ENCODE measurements at places on chromosomes 16 and 17.

- H3K27ac ChIP-seq: no peak overlapping the region
- H3K4me1 ChIP-seq: no peaks in the 10 kb centered on the region
- H3K36me3 ChIP-seq: no peaks in the 10 kb centered on the region
- no peaks in the 10 kb centered on the region for H3K27me3 ChIP-seq
- H3K4me3 ChIP-seq: no peak overlapping the region
Measured at GRCh38 chr16:87196231-87196630, 121.0 kb downstream of the C16orf95 start.

DNA sequence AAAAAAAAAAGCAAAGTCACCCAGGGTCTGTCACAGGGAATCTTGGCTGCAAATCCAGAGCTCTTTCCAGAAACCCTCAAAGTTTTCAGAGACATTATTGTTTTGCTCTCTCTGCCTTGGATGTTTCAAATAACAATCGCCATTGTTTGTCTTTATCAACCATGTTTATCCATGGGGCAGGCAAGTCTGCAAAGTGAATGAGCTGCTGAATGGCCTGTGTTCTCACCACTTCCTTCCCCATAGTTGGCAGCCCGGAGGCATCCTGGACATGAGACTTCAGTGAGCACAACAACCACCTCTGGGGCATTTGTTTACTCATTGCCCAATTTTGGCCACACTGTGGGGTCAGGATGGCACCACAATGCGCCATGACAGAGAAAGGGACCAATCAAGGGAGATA, 53.1 kb upstream of the USP7 start:
- H3K4me1 ChIP-seq: no peaks in the 10 kb centered on the region
- H3K4me3 ChIP-seq: no peak overlapping the region
- no peak for DNase-seq
- H3K27me3 ChIP-seq: no peaks in the 10 kb centered on the region
- no peak overlapping the region for H3K27ac ChIP-seq

DNA sequence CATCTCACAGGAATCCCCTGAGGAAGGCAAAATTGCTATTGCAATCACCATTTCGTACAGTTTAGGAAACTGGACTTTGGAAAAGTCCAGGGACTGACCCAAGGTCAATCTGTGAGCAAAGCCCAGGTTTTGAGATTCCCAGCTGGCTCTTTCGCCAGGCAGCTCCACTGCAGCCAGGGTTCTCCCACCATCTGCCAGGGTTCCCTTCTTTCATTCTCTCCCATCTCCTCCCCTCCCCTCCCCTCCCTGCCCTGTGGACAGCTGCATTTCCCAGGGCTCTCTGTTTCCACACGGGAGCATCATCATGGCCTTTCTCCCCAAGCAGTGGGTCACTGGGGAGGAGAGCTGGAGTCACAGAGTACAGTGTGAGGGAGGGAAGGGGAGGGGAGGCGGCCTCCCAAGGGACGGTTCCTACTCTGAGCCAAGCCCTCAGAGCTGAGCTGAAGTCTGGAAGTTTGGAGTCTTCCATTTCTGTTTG, 11.9 kb upstream of the GSDMA start:
- H3K27ac ChIP-seq: no peak overlapping the region
- no peaks in the 10 kb centered on the region for H3K27me3 ChIP-seq
- no peak for DNase-seq

DNA sequence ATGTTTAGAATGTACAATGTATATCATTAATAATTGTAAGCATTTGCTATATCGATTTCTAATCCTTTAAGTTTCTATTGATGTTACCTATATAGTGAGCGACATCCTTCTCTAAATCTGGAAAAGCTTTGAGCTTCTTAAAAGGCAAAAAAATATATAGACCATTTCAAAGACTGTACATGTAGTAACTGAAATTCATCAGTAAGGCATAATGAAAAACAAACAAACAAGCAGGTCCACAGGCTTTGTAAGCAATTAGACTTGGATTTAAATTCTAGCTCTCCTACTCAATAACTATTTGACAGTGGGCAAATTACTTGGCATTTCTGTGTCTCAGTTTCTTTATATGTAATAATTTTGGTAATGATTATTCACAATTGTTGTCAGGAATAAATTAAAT, 51.7 kb upstream of the NACA2 start:
- no peaks in the 10 kb centered on the region for H3K4me1 ChIP-seq
- H3K27ac ChIP-seq: no peak overlapping the region
- no peak overlapping the region for H3K4me3 ChIP-seq
- H3K36me3 ChIP-seq: no peaks in the 10 kb centered on the region
- H3K27me3 ChIP-seq: peaks cover 8% of the 10 kb centered on the region

GRCh38 chr17:491086-492021, 138.7 kb upstream of the RPH3AL start:
- peaks cover 19% of the 10 kb centered on the region for H3K4me1 ChIP-seq
- peak; percentile 35 for DNase-seq
- H3K27me3 ChIP-seq: peaks cover 4% of the 10 kb centered on the region
- peak overlapping the region; percentile 39 for H3K4me3 ChIP-seq
- no peak overlapping the region for H3K27ac ChIP-seq
- H3K36me3 ChIP-seq: no peaks in the 10 kb centered on the region

- no peaks in the 10 kb centered on the region for H3K27me3 ChIP-seq
- no peak for DNase-seq
- no peaks in the 10 kb centered on the region for H3K4me1 ChIP-seq
- no peak overlapping the region for H3K4me3 ChIP-seq
Measured at GRCh38 chr17:64385187-64386083, 5.2 kb downstream of the PECAM1 start.

DNA sequence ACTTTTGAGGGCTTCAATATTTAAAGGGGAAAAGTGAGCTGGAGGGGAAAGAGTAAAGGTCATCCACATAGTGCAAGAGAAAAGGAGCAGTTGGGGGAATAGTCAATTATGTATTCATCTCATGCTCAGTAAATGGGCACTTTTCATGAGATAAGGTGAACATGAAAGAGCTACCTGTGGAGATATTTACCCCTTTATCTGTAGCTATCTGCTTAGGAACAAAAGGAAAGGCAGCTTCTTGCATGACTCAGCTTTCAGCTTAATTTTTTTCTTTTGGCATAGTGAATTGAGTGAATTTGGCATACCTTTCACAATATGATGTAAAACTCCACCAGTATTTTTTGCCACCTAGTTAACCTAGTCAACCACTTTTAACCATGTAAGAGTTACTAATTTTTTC, 26.4 kb downstream of the CPD start:
- no peaks in the 10 kb centered on the region for H3K4me1 ChIP-seq
- H3K4me3 ChIP-seq: no peak overlapping the region
- H3K36me3 ChIP-seq: no peaks in the 10 kb centered on the region

DNA sequence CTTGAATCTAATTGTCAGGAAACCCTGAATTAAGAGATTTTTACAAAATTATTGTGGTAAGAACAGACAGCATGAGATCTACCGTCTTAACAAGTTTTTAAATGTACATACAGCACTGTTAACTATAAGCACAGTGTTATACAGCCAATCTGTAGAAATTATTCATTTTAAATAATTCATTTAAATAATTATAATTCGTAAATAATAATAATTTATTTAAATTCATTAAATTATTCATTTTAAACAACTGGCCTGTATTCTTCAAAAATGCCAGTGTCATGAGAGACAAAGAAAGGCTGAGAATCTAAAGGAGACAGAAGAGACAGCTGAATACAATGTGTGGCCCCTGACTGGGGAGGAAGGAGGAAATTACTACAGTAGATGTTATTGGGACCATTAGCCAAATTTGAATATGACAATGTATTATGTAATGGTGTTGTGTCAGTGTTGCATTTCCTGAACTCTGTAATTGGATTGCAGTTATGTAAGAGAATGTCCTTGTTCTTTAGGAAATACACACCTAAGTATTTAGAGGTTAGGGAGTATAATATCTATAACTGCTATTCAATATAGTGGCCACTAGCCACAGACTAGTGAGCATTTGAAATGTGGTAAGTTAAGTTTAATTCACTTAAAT, 2.3 kb downstream of the RSAD1 start:
- no peak overlapping the region for H3K4me3 ChIP-seq
- no peak overlapping the region for H3K27ac ChIP-seq
- no peaks in the 10 kb centered on the region for H3K27me3 ChIP-seq
- H3K4me1 ChIP-seq: peaks cover 29% of the 10 kb centered on the region
- DNase-seq: no peak
- peaks cover 60% of the 10 kb centered on the region for H3K36me3 ChIP-seq

DNA sequence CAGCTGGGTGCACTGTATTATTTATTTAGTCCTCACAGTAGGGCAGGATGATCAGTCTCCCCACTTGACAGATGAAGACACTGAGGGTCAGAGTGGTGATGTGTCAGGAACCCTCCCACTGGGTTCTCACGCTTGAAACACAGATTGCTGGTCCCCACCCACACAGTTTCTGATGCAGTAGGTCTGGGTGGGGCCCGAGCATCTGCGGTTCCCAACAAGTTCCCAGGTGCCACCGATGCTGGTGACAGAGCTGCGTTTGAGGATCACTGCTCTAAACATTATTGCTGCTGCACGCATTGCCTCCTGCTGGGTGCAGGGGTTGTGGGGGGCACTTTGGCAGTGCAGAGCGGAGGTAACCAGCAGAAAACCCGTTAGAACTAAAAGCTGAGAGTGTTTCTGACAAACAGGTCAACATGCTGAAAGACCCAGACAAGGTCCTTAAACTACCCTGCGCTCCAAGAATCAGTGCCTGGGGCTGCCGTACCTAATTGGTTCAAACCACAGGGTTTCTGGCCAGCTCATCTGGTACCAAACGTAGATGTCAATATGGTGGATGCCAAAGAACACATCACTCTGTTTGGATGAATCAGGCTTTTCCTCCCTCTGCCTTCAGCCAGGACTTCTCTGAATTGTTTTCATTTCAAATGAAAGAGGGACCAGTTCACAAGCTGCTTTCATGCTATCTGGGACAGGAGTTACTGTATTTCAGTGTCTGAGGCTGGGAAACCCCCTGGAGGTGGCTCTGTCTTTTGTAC, 76.0 kb downstream of the ABCC1 start:
- no peak overlapping the region for H3K27ac ChIP-seq
- H3K4me3 ChIP-seq: no peak overlapping the region
- no peaks in the 10 kb centered on the region for H3K4me1 ChIP-seq
- H3K36me3 ChIP-seq: peaks cover 50% of the 10 kb centered on the region
- no peaks in the 10 kb centered on the region for H3K27me3 ChIP-seq

GRCh38 chr17:15944759-15945526, at the start of gene ADORA2B:
TSS of gene ADORA2B (plus strand) at chr17:15945130. CDS start at chr17:15945249, 119 bp downstream.
- no peak for DNase-seq
- no peaks in the 10 kb centered on the region for H3K36me3 ChIP-seq
- no peak within 1 kb of the TSS for H3K4me3 ChIP-seq

DNA sequence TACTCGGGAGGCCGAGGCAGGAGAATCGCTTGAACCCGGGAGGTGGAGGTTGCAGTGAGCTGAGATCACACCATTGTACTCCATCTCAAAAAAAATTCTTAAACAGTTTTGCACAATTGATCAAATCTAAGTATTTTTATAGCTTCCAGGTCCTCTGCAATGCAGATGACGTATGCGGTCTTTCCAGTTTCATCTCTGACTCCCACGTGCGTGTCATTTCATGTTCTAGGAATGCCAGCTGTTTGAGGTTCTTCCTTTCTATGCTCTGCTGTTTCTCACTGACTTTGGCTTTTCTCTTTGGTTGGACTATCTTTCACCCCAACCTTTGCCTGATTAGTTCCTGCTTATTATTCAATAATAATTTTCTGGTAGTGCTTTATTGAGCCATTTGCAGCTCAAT, 16.2 kb downstream of the CHP2 start:
- no peaks in the 10 kb centered on the region for H3K36me3 ChIP-seq
- DNase-seq: no peak
- H3K4me3 ChIP-seq: no peak overlapping the region
- no peak overlapping the region for H3K27ac ChIP-seq

- H3K36me3 ChIP-seq: no peaks in the 10 kb centered on the region
- H3K27ac ChIP-seq: no peak overlapping the region
- H3K4me1 ChIP-seq: peaks cover 13% of the 10 kb centered on the region
- no peaks in the 10 kb centered on the region for H3K27me3 ChIP-seq
- H3K4me3 ChIP-seq: no peak overlapping the region
Measured at GRCh38 chr16:1299868-1300203, 9.6 kb upstream of the UBE2I start.

- peak within 1 kb of the TSS; percentile 84 for H3K27ac ChIP-seq
- no peaks in the 10 kb centered on the region for H3K27me3 ChIP-seq
- peak; percentile 99 for DNase-seq
- peak within 1 kb of the TSS; percentile 98 for H3K4me3 ChIP-seq
- H3K4me1 ChIP-seq: peaks cover 51% of the 10 kb centered on the region
Measured at GRCh38 chr16:46688654-46689364, at the start of gene VPS35. TSS of gene VPS35 (minus strand) at chr16:46689178. CDS start at chr16:46689133, 45 bp downstream.

DNA sequence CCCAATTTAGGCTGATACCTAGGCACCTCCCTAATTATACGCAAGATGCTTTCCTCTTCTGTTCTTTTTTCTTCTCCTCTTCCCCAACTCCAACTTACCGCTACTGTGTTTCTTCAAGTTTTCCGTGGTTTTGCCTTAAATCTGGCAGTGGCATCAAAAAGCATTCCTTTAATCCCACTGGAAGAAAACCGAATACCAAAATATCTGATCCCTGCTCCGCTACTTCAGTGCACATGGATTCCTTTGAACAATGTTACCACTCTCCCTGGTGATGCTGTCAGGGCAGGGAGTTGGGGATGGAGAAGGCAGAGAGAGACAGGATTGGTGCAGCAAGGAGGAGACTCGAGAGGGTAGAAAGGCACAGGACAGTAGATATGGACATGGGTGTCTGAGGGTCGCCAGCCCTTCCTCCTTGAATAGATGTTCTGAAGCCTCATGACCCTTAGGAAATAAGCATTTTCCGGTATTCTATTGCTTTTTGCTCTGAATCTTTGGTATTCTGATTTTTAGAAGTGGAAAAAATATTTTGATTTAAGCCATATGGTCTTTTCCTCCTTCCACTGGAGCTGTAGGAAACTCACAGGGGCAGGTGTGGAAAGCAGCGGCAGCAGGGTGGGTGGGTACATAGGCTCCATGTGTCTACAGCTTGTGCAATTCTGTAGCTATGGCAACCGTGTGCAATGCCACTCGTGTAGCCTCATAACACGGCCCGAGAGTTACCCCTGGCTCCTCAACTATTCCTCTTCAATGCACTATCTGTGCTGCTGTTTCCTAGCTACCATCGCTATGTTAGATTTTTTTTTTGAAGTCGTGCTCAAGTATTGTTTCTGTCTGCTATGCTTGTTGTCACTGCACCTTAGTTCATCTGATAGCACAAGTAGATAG, 32.3 kb upstream of the TANC2 start:
- H3K36me3 ChIP-seq: no peaks in the 10 kb centered on the region
- no peaks in the 10 kb centered on the region for H3K4me1 ChIP-seq
- DNase-seq: no peak

- H3K36me3 ChIP-seq: no peaks in the 10 kb centered on the region
- peaks cover 10% of the 10 kb centered on the region for H3K27me3 ChIP-seq
- H3K27ac ChIP-seq: no peak overlapping the region
- no peak overlapping the region for H3K4me3 ChIP-seq
- no peak for DNase-seq
Measured at GRCh38 chr16:84643180-84643583, 5.1 kb upstream of the KLHL36 start.

- H3K4me3 ChIP-seq: no peak overlapping the region
- H3K4me1 ChIP-seq: peaks cover 24% of the 10 kb centered on the region
- no peaks in the 10 kb centered on the region for H3K36me3 ChIP-seq
- peaks cover 7% of the 10 kb centered on the region for H3K27me3 ChIP-seq
Measured at GRCh38 chr17:65134035-65134434, 3.1 kb upstream of the RGS9 start.

GRCh38 chr17:45906237-45906636, 11.9 kb downstream of the MAPT start:
- no peak overlapping the region for H3K27ac ChIP-seq
- no peaks in the 10 kb centered on the region for H3K36me3 ChIP-seq
- peaks cover 16% of the 10 kb centered on the region for H3K27me3 ChIP-seq
- no peak for DNase-seq
- no peak overlapping the region for H3K4me3 ChIP-seq
- H3K4me1 ChIP-seq: no peaks in the 10 kb centered on the region

- no peaks in the 10 kb centered on the region for H3K27me3 ChIP-seq
- H3K4me3 ChIP-seq: no peak overlapping the region
- no peaks in the 10 kb centered on the region for H3K4me1 ChIP-seq
- no peak overlapping the region for H3K27ac ChIP-seq
- DNase-seq: no peak
Measured at GRCh38 chr17:59479141-59479540, 86.3 kb upstream of the DHX40 start.
